ENCODE measurements at places on chromosomes 11 and 22.

- DNase-seq: no peak
Observed at GRCh38 chr11:127126986-127127385, 126.4 kb upstream of the KIRREL3 start.

DNA sequence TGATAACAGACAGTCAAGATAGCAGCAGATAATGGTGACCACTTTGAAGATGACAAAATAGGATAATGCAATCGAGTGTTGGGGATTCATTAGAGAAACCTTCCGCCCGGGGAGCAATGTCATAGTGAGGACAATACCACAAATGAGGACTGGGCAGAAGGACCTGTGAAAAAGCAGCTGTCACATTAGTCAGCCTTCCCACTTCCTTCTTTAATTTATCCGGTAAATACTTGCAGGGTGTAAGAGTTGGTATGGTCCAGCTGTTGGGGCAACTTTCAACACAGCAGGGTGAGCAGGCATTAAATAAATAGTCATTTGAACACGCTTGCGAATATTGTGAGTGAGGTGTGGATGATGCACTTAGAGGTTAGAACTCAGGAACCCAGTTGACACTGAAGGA lies 132.5 kb upstream of the KIRREL3 start:
- no peak for DNase-seq

- no peak for DNase-seq
Observed at GRCh38 chr11:107018902-107019493, 722 bp upstream of the GUCY1A2 start.

DNA sequence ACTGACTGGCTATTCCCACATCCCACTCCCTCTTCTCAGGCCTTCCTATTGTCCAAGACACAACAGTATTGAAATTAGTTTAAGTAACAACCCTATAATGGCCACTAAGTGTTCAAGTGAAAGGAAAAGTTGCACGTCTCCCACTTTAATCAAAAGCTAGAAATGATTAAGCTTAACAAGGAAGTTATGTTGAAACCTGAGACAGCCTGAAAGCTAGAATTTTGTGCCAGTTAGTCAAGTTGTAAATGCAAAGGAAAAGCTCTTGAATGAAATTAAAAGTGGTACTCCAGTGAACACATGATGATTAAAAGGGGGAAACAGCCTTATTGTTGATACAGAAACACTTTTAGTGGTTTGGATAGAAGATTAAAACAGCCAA lies 332.7 kb downstream of the CASP12 start:
- no peak for DNase-seq

DNA sequence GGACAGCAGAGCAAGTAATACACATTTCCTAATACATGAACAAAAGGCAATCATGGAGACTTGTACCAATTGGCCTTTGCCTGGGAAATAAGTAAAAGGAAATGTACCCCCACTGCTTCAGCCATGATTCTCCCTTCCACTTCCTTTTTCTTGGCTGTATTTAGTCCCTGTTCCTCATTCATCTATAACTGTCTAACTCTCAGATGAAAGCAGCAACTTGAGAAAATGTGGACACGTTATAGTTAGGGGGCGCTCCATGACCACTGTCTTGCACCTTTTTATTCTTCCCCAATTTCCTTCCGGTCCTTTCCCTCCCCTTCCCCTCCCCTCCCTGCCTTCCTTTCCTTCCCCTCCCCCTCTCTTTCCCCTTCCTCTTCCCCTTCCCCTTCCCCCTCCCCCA lies 61.3 kb upstream of the BARX2 start:
- DNase-seq: no peak

DNA sequence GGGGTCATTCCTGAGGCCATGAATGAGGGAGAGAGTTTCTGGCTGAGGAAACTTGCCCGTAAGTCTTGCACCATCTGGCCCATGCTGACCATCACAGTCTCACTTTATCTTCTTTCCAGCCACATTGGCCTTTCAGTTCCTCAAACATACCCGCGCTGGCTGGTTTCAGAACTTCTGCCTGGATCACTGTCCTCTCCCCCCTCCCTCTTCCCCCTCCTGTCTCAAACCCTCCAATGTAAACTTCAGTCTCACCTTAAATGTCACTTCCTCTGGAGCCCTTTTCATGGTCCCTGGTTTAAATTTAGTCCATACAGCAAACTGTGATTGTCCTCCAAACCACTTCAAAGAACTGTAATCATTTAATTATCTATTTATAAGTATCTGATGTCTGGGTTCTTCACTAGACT lies 3.7 kb upstream of the TMEM109 start:
- DNase-seq: no peak

- no peak for DNase-seq
Observed at GRCh38 chr11:92380882-92381281, 156.3 kb downstream of the FAT3 start.

DNA sequence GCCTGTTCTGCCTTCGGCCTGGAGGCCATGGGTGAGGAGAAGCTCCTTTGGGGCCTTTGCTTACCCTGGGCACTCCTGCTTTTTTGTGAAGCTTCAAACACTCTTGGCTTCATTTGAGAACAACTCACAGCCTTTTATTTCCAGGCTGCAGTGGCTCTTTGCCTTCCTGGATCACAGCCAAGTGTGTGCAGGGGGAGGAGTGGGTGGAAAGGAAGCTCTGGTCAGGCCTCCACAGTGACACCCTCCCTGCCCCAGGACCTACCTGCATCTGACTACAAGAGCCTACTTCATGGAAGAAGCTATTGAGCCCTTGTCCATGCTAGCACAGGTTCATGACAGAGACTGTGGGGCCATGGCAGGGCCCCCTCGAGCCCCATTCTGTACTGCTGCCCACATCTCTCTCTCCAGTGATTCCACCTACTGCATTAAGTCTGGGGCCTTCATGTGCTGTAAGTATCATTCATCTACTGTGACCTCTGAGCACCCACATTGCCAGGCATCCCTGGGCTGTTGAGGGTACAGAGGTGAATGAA lies 52.3 kb downstream of the GAB4 start:
- DNase-seq: no peak

DNA sequence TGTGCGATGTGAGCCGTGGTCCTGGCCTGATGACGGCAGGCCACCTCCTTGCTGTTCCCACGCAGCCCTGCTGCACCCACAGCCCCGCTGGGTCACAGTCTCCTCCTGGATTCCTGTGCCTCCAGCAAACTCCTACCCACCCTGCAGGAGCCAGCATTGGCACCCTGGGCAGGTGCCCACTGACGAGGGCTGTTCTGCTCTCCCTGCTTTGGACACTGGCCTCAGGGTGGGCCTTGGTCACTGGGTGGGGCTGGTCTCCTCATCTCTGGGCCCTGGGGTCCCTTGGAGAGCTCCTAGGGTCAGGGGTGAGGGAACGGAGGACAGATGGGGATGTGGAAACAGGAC lies 12.7 kb downstream of the TSPAN4 start:
- no peak for DNase-seq

DNA sequence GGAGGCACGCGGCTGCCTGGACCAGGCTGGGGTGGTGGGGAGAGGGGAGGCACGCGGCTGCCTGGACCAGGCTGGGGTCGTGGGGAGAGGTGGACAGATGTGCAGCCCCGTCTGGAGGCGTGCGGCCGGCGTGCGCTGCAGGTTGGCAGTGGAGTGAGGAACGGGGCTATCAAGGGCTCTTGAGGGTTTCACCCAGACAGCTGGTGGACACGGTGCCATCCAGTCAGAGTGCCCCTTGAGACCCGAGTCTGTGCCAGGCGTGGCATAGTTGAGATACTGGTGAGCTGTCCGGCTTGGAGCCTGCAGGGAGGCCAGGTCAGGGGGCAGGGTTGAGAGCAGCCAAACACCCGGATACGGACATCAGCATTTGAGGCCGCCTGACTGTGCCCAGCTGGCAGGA lies 1.5 kb upstream of the GRAMD4 start:
- DNase-seq: no peak

- no peak for DNase-seq
Observed at GRCh38 chr11:93192163-93192562, 5.6 kb downstream of the SLC36A4 start.

- no peak for DNase-seq
Observed at GRCh38 chr22:26471522-26471921, 12.1 kb downstream of the HPS4 start.

DNA sequence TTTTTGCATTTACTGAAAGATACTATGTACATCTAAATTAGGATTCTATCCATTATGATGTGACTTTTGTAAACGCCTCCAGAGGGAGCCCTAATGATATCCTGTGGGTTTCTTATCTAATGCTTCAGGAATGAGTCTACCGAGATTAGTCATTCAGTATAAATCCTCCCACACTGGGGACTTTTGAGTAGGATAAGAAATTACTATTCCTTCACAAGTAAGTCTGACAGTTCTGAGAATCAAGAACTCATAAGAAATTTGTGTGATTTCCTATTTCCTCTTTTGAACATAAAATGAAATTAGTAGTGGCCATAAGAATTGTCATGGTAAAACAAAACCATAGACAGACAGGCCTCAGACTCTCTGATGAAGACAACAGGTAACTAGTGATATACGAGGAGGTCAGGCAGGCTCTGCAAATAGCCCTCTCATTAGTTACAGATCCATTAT lies 10.0 kb upstream of the OR5M1 start:
- no peak for DNase-seq

DNA sequence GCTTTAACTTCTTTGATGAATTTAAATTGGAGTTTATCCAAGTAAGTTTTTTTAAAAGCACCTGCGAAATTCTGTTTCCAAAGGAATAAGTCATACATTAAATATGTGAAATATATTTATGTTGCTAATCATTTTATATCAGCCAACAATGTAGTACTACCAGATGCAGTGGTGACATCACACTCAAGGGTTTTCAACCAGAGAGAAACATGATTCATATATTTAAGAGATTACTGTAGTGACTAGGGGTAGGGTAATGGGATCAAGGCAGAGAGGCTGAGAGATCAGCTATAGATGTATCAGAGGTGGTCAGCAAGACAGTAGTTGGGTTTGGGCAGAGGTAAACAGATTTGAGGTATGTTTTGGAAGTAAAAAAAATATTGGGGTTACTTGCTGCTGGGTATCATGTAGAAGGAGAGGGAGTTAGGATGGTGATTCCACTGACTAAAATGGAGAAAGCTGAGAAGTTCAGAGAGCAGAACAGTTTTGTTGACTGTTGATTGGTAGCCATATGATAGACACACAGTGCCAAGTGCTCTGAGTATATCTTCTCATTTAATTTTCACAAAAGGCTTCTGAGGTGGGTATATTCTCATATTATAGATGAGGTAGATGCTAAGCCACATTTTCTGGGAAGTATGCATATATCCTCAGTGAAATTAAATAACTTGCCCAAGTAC lies 39.4 kb downstream of the CEP57 start:
- DNase-seq: no peak

GRCh38 chr22:48424201-48424627 lies 1403.5 kb downstream of the BRD1 start:
- no peak for DNase-seq

DNA sequence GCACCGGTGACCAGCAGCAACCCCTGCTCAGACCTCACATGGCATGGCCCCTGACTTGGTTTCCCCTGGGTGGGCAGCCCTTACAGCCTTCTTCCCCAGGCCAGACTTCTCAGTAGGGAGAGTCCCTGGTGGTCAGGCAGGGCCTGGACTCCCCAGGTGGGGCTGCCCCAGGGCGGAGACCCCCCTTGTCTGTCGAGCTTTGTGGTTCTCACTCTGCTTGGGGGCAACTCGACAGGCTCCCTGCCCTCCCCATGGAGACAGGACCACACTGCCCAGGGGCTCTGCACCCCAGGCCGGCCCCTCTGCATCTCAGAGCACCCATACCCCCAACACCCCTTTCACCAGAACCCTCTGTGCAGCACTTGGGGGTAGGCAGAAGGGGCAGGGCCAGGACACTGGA lies 87.7 kb downstream of the MORC2 start:
- no peak for DNase-seq

DNA sequence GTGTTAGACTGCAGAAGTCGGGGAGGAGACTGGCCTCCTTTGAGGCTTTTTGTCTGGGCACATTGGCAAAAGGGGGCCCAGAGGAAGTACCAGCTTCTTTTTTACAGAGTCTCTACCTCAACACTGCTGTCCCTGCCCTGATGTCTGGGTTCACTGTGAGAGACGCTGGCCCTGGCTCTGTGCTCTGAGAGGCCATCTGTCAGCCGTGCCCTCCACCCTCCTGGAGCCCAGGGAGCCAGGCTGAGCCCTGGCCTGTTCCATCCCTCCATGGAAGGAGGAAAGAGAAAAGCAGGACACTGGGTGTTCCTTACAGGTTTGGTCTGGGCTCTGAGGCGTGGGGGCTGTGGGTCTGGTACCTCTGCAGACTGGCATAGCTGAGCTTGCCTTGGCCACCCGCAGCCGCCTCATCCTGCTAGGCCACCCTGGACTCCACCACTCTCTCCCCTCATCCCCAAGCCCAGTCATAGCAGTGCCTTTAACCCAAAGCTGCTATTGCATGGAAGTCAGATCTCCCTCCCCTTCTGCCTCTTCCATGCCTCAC lies 105.5 kb upstream of the PARVA start:
- DNase-seq: no peak

DNA sequence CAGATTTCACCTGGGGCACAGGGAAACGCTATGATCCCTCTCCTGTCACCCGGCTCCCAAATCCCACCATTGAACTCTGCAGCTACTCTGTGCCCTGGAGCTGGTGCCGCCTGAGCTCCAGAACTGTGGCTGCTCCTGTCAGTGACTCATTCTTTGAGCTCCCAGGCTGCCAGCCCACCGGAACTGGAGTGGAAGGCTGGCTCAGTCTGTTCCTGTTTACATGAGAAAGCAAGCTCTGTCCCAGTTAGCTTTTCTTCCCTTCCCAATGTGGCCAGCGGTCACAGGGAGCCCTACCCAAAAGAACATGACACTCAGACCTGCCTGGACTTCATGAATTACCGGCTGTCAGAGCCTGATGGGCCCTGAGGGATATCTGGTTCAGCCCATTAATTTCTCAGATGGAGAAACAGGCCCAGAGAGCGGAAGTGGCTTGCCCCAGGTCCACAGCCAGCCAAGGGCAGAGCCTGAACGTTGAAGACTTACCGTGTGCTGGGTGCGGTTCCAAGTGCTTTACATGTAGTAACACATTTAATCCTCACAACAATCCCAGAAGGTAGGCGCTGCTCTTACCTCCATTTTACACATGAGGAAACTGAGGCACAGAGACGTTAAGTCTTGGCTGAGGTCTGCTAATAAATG lies 23.8 kb upstream of the IGSF22 start:
- no peak for DNase-seq

GRCh38 chr22:30386960-30387827 lies at the start of gene RNF215:
RNF215 (minus strand) TSS chr22:30387411; CDS start chr22:30387313, 98 bp downstream.
- DNase-seq: no peak

DNA sequence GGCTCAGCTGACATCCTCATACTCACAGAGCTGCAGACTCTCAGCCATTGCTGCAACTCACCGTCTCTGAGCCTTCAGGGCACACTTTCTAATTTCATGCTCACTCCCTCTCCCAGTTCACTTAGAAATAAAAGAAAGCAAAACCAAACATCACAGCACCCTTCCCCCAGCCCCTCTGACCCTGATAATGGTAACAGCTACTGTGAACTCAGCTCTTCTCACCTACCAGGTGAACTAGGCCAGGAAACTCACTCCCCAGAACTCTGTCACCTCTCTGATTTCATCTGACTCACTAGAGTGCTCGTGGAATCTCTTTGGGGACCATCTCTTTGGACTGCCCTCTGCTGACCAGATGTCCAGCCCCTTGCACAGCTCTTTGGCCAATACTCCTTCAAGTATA lies 14.5 kb upstream of the PARVA start:
- no peak for DNase-seq

Measured in NCI-H1436 treated with DMSO at 0.1 percent for 48 hours (cell line).